Hematopoietic multipotent progenitor cell treated with erythropoietin and hydrocortisone succinate and interleukin-3 and kit ligand, for 15 days (in vitro differentiated cells): ENCODE measurements at places on chromosomes 13 and 19.

DNA sequence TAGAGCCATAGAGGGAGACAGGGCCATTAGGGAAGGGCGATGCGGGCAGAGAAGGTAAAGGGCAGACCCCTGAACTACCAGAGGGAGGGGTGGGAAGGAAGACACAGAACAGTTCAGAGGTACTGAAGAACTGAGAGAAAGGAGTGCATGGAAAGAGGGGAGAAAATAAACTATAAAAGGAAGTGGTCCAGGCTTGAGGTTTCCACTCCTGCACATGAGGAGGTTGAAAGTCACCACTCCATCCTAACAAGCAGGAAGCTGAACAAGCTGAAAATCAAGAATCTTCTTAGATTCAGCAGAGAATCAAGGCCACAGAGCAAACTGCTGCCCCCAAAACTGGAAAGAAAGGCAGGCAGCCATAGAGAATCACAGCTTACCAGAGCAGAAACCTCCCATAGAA, 45.1 kb downstream of the MIPEP start:
- DNase-seq, result no peak

GRCh38 chr19:41921577-41922576, 6.4 kb downstream of the ERFL start:
- no peak for DNase-seq

DNA sequence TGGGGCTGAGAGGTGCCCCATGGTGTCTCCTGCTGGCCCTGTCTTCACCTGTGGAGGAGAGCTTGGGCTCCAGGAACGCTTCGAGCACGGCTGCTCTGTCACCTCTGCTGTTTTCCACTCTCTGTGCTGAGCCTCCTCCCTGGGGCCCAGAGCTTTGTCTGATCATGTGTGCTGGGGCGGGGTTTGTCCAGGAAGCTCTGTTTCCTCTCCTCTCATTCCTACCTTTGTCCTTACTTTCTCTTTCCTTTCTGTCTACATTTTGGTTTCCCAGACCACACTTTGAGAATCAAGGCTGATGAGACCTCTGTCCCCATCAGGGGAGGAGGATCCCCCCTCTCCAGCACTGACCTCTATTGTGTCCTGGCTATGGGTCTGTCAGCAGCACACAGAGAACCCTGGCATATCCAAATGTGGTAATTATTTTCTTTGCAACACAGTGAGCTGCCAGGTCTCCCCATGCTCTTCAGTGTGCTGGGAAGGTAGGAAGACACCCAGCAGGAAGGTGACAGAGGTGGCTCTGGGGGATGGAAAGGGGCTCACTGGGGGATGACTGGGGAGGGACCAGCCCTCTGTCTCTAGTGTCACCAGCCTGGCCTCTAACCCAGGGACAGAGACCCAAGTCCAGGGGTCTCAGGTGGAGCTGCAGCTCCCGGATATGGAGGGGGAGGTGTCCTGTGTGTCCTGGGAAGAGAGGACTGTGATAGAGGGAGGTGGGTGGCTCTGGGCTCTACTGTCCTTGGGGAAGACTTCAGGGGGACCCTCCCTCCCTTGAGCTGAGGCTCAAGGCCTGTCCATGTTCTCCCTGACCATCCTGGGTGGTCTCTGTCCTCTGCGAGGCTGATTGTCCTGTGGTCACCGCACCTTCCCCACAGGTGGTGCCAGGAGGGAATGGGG, at the start of gene CEACAM1:
Gene CEACAM1 (minus strand): TSS at position 128 of the 894 bp plus-strand sequence. CDS start 107 bp downstream, at position 21.
- DNase-seq, result no peak

DNA sequence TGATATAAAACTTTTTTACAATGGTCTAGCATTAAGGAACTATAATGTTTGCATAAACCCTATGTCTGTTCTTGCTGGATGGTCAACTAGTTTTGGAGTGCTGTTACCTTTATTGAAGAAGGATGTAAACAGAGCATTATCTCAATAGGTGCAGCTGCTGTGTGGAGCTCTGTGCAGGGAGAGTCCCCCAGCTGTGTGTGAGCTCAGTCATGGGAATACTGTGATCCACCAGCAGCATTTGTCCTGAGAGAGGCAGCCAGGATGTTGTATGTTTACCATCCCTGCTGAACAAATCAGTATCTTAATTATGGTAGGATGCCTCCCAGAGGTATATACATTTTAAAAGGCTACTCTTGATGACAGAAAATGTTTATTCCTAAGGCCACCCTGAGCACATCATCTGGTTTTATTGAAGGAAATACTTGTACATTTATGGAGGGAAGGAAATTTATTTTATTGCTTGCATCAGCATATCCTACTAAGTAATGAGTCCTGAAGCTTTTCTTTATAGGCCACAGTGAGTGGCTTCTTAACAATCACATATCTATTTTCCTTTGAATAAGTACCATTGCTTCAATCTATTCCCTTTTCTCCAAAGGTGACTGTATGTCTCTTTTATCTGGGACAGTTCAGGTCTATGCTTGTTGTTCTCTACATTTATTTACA, 11.7 kb downstream of the RAP2A start:
- no peak for DNase-seq

DNA sequence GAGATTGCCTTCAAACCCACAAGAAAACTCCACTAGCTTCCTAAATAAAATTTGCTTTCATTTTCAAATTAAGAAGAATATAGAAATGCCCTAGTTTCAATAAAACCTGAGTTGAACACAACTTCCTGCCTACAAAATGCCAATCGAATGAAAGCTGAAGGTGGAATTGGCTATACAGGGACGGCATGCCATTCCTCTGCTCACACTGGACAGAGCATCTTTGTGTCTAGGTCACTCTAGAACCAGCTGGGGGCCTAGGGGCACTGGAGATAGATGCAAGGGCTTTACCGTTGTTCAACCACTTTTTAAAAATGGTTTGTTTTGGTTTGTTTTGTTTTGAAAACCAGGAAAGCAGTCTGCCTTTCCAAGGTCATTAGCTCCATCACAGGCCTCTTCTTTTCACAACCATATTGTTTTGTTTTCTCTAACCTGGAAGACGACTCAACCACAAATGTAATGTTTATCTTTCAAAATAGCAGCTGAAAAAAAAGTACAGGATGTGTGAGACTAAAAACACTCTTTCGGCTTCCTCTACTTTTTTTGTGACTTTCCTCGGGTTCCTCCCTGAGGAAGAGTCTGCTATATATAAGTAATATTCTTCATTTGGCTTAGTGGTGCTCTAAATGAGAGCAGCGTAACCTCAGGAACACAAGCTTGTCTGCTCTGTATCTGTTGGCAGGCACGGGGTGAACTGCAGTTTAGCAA, 11.9 kb upstream of the ITM2B start:
- DNase-seq, result no peak

DNA sequence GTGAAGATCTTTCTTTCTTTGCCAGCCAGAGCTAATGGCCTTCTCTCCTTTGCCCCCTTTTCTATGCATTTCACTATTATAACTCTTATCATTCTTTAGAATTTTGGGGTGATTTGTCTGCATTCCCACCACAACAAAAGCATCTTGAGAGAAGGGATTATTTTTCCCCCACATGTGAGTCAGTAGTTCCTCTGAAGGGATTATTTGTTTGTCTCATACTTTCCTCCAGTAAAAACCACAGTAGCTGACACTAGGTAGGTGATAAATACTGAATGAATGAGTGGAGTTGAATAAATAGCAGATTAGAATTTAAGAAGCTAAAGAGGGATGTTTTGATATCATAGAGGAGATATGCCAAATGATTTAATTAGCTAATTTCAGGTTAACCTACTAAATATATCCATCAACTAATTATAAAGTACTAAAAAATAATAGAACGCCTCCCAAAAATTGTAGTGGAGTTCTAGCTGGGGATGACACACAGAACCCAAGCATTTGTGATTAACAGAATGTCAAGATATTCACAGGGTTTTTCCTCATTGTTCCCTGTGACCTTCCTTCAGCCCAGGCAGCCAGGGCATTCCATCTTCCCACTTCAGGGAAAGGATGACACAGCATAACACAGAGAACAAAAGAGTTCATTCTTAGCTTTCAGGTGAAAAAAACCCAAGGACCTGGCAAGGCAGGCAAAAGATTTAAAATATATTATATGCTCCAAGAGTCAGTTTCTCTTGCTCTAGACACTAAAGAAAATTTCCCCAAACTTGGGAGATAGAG, 3.5 kb upstream of the TBC1D4 start:
- DNase-seq, result no peak

DNA sequence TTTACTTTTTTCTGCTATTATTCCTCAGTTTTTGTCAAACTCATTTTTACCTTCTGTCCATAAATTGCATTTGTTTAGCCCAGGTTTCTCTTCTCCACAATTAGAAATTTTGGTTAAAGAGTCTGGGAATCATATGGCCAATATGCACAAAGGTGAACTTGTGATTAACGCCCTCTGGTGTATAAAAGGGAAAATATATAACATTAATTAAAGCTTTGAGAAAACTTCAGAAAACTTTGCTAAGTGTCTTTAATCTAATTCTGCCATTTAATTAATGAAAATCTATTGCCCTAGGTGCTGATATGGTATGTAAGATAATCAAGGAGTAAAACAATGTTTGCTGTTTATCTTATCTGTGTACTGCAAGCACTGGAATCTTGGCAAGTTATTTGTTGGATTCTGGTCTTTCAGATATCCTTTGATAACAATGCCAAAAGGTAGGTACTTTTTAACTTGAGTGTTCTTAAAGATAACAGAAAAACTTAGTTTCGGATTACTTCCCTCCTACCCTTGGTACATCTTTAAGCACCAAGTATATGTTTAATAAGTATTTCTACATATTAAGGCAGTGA, 402.6 kb downstream of the SUCLA2 start:
- no peak for DNase-seq

DNA sequence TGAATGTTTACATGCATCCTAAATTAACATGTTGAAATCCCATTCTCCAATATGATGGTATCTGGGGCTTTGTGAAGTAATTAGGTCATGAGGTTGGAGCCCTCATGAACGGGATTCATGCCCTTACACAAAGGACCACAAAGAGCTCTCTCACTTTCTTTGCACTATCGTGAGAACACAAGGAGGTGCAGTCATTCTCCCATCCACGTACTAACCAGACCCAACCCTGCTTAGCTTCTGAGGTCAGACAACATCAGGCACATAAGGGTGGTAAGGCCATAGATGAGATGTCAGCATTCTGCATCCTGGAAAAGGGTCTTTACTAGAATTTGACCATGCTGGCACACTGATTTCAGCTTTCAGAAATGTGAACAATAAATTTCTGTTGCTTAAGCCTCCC, 1211.9 kb upstream of the MIR17HG start:
- DNase-seq, result no peak

GRCh38 chr19:11538232-11539036, at the start of gene CNN1:
CNN1 (plus strand) TSS chr19:11538851; CDS start chr19:11538928, 77 bp downstream.
- no peak for DNase-seq

GRCh38 chr13:112911285-112911701, 57.7 kb upstream of the MCF2L start:
- DNase-seq, result no peak

GRCh38 chr13:37047032-37047431, 12.5 kb downstream of the SUPT20H start:
- DNase-seq, result no peak

GRCh38 chr19:29263305-29264135, 50.6 kb upstream of the UQCRFS1 start:
- peak; percentile 25 for DNase-seq

GRCh38 chr13:79870123-79870522, 389.2 kb downstream of the NDFIP2 start:
- DNase-seq, result no peak

- no peak for DNase-seq
Observed at GRCh38 chr19:18776736-18777135, 14.4 kb downstream of the COMP start.

DNA sequence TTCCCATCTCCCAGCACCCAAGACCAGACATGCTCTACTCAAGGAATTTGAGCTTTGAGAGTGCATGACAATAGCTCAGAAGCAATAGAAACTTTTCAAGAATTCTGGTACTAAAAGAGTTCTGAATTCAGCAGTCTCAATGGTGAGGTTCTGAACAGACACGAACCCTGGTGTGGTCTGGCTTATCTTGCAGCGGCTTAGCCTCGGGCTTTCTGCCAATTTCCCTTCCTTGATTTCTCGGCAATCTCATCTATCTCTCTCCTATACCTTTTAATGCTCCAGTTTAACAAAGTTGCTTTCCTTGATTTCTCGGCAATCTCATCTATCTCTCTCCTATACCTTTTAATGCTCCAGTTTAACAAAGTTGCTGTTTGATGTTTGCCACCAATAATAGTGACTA, 174.6 kb downstream of the SPRY2 start:
- no peak for DNase-seq

DNA sequence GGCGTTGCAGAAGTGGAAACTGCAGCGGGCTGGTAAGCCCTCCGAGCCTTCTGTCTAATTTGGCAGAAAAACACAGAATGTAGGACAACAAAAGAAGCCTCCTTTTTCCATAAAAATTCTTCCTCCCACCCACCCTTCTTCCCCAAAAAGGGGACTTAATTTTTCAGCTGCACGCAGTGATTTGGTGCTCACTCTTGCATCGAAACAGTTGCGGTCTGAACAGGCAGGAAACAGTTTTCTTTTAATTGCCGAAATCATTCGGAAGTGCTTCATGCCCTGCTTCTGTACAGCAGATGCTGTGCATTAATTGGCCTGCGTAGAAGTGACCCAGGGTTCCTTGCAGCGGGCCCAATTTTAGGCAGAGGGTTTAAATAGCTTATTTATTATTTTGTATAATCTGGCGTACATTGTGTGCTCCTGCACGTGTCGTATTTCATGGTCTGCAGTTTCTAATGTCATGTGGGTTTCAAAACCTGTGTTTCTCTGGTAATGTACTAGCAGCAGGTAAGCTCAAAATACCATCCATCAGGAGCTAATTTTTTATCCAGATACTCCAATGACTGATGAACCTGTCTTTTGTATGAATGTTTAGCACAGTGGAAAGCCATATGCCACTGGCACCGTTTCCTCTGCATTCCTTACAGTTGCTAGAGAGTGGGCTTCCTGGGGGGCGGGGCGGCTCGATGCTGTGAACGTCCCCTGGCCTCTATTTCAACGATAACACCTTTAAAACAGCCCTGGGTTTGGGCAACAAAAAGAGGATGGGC, 66.6 kb downstream of the GGACT start:
- DNase-seq, result no peak

DNA sequence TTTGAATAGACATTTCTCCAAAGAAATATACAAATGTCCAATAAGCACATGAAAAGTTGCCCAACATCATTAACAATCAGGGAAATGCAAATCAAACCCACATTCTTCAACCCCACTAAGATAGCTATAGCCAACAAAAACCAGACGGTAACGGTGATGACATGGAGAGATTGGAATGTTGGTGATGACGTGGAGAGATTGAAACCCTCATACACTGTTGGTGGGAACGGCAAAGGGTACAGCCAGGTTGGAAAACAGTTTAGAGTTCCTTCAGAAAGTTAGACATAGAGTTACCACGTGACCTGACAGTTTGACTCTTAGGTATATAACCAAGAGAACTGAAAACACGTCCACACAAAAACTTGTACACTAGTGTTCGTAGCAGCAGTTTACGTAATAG, 48.1 kb downstream of the TNFRSF19 start:
- no peak for DNase-seq

GRCh38 chr13:89746554-89746953, 1600.9 kb upstream of the MIR17HG start:
- no peak for DNase-seq
